ENCODE measurements at places on chromosomes 6 and 20.

DNA sequence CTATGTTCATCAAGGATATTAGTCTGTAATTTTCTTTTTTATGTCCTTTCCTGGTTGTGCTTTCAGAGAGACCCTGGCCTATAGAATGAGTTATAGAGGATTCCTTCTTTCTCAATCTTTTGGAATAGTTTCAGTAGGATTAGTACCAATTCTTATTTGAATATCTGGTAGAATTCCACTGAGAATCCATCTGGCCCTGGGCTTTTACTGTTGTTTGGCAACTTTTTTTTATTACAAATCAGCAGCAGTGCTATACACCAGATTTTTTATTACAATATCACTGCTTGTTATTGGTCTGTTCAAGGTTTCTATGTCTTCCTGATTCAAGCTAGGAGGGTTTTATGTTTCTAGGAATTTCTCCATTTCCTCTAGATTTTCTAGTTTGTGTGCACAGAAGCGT, 50.0 kb upstream of the NRSN1 start:
- no peak for DNase-seq

DNA sequence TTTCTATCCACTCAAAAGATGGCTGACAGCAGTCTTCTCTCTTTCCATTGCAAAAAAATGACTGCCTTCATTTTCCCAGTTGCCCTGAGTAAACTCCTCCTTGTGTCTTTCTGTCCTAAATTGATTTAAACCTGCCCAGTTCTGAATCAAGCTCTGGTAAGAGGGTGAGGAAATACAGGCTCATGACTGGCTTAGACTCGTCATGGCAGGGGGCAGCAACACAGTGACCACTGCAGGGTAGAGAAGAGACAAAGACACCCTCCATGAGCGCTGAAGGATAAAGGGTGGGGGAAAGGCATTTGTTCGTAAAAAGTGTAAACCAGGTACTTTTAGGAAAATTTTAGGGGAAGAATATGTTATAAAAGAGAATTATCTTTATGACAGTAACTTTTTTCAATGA, 738.2 kb upstream of the FLRT3 start:
- DNase-seq: no peak

DNA sequence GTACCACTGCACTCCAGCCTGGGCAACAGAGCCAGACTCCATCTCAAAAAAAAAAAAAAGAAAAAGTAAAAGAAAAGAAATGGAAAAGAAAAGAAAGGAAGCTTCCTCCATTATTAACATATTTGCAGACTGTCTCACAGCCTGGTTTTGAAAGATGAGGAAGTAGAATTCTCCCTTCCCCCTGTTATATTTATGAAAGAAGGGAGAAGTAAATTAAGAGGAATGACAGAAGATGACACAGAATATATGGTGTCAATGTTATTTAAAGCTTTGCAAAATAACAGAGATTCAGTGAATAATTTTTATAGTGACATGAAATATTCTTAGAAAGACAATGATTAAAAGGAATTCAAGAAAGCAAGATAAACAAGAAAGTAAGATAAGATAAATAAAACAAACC, 83.7 kb upstream of the PRSS16 start:
- no peak for DNase-seq

- no peak for DNase-seq
Observed at GRCh38 chr6:100626721-100627120, 162.0 kb upstream of the SIM1 start.

GRCh38 chr6:149439626-149440025, 39.6 kb downstream of the SUMO4 start:
- DNase-seq: no peak

DNA sequence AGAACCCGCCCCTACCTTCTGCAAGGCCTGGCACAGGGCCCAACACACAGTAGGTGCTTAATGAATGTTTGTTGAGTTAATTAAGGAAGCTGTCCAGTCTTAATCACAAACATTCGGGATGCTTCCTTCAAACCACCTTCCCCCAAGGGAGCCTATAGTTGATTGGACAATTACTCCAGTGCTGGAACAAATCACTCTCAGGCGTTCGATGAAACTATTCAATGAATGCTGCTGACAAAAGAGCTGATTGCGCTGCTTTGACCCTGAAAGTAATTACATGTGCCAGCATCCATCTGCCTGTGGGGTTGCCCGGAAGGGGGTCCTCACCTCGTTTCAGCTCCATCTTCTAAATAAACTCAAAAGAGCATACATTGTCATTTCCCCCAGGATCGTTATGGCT, 112.0 kb upstream of the SRSF6 start:
- no peak for DNase-seq

DNA sequence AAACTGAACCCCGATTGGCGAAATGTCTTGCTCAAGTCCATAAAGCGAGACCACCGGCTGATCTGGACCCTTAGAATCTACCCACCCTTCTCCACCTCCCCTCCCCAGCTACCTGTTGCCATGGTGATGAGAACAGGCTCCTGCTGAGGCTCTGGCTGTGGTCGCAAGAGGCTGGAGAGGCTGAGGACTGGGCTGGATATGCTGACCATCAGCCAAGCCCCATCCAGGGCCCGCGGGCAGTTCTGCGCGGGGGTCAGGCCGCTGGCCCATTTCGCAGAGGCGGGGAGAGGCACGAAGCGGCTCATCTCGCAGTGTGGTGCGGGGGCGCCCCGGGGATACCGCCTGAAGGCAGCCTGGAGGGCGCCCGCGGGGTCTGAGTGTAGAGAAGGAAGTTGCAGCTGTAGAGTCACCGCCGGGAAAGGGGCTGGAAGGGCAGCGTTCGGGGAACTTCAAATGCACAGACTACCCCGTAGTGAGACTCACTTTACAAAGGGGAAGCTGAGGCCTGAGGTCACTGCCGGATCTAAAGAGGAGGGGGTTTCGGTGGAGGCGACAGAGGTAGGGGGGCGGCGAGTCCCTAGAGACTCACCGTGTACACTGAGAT, 671 bp downstream of the TAPBP start:
- no peak for DNase-seq

- DNase-seq: no peak
Observed at GRCh38 chr6:1384549-1385128, 4.7 kb upstream of the FOXF2 start.

DNA sequence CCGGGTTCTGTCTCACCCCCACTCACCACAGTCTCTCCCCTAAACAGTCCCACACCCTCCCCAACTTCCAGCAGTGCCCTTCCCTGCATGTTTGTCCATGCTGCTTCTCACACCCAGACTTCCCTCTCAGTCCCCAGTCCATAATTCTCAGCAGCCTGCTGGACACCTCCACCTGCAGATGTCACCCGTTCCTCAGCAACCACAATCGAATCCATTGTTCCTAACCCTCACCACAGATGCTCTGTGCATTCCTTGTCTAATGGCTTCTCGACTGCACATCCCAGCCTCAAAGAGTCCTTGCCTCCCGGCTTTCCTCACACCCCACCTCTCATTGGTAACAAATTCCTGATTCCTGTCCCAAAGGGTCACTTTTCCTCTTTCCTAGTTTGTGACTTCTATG, 55.6 kb downstream of the GOPC start:
- DNase-seq: no peak

DNA sequence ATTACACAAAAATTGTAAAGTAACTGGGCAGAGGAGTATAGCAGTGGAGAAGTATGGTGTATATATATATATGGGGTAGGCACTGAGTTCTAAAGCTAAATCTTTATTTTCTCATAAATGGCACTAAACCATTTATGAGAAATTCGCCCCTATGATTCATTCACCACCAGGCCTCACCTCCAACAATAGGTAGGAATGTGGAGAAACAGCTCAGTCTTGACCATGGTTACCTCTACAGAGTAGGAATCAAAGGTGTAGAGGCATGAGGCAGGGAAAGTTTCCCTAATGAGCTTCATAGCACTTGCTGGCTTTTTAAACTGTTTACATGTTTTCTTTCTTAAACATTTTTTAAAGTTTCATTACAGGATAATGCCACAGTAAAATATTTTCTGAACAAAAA, 36.9 kb upstream of the SUMO4 start:
- DNase-seq: no peak

GRCh38 chr6:146200176-146200575, 171.3 kb downstream of the GRM1 start:
- DNase-seq: no peak

DNA sequence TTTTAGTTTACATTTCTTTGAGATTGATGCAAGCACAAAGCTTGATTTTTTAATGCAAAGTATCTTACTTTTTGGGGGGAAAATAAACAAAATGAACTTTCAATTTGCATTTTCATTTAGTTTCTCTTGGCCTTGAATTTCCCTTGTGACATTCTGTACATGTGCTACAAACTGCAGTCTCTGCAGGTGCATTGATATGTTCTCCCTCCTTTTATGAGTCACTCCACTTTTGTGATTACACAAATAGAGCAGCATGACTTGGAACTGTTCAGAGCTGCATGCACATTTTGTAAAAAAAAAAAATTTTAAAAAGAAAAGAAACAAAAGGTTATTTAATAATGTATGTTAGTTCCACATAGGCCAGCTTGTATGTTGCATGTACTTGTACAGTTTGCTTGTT, 220.0 kb upstream of the KCNQ5 start:
- no peak for DNase-seq

DNA sequence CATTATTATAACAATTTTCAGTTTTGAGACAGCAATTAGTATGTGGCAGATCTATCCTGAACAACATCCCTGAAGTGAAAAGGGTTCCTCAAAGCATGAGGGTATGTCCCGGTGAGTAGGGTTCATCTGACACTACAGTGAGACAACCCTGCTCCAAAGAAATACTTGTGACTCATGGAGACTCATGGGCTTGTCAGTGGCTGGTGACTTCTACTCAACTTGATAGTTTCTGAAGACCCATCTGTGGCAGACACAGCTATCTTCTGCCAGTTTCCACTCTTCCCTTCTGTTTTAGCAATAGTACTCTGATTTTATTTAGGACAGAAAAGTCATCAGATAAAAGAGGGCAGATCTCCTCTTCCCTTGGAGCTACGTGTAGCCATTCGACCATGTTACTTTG, 41.4 kb downstream of the MAP3K7 start:
- DNase-seq: no peak

DNA sequence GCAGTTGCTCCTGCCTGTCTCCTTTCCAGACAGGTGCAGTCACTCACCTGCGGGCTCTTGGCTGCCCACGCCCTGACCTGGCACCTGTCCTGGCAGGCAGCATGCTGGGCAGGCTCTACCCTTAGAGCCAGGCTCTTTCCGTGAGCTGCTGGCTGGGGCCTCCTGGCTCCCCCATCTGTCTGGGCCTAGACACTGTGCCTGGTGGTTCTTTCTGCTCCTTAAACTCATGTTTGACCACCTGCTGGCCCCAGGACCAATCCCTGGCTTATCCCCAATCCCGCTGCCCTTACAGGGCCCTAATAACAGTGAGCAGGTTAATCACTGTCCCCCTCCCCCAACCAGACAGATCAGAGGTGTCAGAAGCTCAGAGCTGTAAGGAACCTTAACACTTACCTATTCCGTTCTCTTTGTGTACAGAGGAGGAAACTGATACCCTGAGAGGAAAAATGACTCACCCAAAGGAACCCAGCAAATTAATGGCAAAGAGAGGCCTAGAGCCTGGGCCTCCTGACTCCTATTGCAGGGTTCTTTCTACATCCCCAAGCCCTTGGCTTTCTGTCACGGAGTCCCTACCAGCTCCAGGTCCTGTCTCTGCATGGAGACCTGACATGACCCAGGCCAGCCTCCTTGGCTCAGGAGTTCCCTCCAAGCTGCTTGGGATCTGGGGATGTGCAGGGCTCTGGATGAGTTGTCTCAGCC, 54.7 kb downstream of the RAB44 start:
- DNase-seq: no peak

DNA sequence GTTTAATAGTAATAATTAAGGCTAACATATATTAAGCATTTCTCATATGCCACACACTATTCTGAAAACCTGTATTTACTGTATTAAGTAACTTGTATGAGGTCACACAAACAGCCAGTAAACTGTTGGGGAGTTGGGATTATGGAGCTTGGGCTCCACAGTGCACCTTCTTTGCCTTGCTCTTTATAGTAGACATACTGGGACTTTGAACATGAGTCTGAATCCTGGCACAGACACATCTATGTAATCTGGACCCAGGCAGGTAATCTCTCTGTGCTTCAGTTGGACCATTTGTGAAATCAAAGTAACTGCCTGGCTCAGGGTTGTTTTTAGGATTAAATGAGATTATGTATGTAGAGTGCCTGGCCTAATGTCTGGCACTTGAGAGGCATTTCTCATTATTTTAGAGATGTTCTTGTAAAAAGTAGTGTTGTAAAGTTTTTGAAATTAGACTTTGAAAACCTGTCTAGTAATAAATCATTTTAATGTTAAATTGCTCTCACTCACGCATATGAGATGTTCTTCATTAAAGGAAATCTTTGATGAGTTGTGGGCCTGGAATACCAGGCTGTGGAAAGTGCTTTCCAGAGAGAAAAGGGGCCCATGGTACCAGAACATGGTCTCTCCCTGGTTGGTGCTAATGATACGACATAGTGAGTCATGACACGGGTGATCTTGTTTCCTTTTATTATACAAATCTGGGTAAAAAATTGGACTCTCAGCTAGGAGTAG, 34.3 kb downstream of the LRRC1 start:
- DNase-seq: no peak

- no peak for DNase-seq
Observed at GRCh38 chr6:56593801-56594318, 48.8 kb downstream of the DST start.

- DNase-seq: no peak
Observed at GRCh38 chr6:12875051-12875450, 158.5 kb downstream of the PHACTR1 start.

DNA sequence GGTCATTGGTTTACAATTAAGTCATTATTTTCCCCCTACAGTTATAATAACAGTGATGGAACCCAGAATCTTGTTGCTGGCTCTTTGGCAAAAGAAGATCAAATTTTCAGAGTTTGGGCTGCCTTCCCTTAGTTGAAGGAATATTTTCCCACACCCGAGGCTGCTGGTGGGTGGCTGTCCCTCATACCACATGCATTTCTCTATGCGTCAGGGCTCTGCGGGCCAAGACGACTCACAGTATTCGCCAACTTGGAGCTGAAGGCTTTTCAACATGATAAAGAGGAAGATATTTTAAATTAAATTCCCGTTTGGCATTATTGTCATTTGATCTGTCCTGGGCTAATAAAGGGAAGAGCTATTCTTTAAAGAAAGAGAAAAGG, 102.2 kb upstream of the SASH1 start:
- DNase-seq: no peak

GRCh38 chr6:144062786-144063185, 32.6 kb downstream of the SF3B5 start:
- DNase-seq: no peak

DNA sequence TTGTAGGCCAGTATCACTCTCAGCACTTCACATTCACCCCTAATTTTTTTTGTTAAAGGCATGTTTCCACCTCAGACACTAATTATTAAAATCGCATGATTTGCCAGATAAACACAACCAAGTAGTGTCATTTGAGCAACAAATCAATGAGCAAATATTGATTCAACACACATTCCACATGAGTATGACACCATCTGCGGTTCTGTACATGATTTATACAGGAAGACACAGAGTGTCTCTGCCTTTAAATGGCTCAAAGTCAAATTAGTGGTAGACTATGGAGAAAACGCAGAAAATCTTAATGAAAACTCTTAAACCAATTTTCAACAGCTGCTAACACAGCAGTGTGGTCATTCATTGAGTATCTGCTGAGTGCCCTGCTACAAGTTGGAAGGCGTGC, 300.2 kb downstream of the SOX4 start:
- DNase-seq: no peak

All from urinary bladder (tissue), 4 donors.